ENCODE measurements at places on chromosomes 11 and 22.

GRCh38 chr11:117572129-117572528, 224.9 kb downstream of the DSCAML1 start:
- no peak for DNase-seq

DNA sequence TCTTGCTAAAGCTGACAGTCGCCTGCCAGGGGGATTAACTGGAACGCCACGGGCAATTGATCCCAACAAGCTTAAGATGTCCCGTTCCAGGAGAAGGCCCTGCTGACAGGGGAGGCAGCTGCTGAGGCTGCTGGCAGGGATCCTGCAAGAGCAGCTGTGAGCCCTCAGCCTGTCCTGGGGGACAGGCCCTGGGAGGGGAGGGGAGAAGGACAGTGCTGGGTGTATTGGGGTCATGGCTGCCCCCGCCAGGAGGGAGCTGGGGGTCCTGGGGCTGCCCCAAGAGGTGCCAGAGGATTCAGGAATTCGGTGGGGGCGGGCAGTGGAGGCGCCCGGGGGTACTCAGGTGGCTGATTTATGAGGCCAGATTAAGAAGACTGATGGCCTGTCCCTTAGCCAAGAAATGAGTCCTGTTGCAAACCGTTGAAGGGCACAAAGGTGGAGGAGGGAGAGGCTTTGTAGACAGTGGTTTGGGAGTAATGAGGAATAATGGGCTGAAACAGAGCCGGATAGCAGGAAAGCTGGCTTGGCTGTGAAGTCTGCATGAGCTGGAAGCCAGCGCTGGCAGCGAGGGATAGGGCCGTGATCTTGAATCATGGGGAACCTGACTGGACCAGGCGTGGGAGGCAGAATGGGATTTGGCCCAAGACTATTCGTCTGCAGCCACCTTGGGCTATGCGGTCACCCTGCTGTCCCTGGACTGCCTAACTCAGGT, 133.5 kb downstream of the CACNA1I start:
- DNase-seq = no peak

DNA sequence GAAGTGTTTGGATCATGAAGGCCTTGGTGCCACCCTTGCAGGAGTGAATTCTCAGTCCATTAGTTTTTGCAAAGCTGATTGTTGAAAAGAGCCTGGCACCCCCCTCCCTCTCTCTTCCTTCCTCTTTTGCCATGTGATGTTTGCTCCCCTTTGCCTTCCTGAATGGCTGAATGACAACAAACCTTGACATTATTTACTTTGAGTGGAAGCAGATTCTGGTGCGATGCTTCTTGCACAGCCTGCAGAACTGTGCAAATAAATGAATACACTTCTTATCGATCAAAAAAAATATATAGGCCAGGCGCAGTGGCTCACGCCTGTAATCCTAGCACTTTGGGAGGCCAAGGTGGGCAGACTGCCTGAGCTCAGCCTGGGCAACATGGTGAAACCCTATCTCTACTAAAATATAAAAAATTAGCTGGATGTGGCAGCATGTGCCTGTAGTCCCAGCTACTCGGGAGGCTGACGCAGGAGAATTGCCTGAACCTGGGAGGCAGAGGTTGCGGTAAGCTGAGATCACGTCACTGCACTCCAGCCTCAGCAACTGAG, 2.0 kb upstream of the NARS2 start:
- no peak for DNase-seq

DNA sequence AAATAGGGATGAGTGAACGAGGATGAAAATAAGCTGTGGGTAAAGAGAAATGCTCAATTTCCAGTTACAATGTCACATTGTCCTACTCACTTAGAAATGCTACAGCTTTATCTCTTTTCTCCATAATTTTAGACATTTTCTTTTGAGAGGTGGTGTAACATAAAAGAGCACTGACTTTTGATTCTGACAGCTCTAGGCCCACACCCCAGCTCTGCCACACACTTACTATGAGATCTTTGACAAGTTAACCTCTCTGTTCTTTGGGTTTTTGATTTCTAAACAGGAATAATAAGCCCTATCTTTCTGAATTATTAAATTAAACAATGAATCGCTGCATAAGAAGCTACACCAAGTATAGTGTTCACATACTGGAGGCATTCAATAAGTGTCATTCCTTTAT, 228.3 kb upstream of the PITPNB start:
- no peak for DNase-seq

GRCh38 chr11:60265373-60266214, 14.9 kb upstream of the MS4A4A start:
- DNase-seq = no peak

DNA sequence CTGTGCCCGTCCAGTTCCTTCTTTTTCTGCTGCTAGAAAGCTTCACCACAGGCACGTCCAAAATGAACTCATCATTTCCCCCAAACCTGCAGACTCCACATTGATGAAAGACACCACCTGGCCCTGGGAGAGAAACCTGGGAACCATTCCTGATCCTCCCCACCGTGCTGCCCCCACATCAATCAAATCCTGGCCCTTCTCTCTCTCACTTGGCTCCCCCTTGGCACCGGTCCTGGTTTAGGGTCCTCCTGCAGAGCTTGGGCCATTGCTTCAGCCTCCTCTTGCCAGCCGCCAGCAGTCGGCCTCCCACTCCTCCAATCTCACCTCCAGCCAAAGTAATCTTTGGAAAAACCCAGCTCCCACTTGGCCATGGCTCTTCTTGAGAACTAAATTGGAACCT, 38.5 kb downstream of the RIBC2 start:
- DNase-seq = no peak

DNA sequence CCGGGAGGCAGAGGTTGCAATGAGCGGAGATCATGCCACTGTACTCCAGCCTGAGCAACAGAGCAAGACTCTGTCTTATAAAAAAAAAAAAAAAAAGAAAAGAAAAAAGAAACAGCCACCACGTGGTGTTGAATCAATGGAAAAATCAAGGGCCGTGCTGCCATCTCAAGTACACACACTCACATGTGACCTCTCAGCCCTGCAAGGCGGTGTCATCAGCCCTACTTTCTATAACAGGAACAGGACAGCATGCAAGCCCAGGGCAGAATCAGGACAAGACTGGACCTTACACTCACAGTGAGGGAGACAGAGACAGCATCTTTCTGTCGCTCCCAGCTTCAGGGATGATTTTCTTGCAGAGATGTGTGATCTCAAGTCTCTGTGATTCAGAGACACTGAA, 179.6 kb downstream of the MPPED1 start:
- DNase-seq = no peak

DNA sequence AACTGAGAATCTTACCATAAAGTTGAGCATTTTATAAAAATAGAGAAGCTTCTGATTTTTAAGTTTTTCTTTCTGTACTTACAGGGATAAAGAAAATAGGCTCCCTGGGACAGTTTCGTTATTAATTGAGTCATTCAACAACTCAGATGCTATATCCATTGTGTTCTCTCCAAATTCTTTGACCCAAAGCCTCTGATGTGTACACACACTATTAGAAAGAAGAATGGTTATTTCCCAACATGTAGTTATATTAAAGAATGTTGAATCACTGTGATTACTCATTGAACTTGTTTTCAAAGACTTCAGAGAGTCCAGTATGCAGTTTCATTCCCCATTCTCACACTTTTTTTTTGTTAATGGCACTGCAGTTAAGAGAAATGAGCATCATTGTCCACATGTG, 734.3 kb upstream of the ARHGAP42 start:
- DNase-seq = no peak

GRCh38 chr11:125168918-125169456, 4.4 kb downstream of the PKNOX2 start:
- DNase-seq = no peak

GRCh38 chr22:44031158-44031952, 7.3 kb downstream of the PARVB start:
- DNase-seq = no peak

- DNase-seq = no peak
Observed at GRCh38 chr22:40046126-40046525, 51.4 kb downstream of the FAM83F start.

GRCh38 chr11:87463486-87464102, 425.9 kb downstream of the TMEM135 start:
- no peak for DNase-seq

DNA sequence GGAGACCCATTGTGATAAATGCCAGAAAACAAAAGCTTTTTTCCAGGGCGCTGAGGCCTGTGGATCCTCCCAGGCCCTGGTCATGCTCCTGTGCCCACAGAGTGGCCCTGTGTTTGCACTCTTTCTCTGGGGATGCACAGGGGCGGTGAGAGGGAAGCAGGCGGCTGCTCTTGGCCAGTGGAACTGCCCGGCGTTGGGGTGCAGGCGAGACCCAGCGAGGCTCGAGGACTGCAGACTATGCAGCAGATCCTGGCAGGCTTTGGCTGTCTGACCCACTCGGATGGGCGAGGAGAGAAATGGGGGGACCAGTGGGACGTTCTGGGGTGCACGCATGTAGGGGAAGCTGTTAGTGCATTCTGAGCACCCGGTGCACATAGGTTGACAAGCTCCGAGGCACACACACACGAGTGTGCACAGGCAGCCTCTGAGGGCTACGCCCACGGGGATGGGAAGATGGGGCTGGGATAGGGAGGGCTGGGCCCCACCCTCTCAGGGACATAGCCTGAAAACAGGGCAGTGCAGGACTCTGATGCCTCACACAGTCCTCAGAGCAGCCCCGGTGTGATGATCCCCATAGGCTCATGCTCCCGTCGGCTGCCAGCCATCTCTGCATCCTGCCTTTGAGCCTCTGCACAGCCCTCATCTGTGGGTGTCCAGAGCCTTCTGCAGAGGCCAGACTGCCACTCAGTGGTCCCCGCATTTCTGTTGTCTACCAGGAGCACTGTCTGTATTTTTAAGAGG, 1233.5 kb downstream of the BRD1 start:
- DNase-seq = no peak

DNA sequence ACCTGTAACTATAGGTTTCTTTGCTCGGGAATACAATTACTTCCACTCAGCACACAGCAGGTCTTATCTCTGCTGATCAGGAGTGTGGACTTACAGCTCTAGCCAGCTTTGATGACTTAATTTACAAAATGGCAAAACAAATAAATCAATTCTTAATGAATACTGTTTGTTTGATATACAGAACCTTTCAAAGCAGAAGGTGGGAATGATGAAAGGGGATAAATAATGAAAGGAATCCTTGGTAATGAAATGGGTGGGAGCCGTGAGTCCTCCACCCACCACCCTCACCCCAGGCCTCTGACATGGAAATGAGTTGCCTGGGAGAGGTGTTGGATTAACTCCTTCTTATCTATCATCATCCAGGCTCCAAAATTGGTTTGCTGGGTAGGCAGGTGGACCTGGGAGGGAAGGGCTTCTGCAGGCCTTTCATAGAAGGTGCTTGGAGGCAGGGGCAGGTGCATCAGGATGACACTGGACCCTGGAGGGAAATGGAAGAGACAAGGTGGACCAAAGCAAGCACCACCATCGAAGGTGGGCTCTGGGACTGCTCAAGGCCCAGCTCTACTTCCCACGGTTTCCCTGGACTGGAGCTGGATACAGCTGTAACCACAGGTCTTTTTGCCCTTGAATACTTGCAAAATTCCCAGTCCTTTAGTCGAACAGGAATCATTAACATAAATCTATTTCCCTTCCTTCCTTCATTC, 23.0 kb downstream of the POU2AF1 start:
- no peak for DNase-seq

GRCh38 chr11:19164881-19165280, 36.9 kb downstream of the CSRP3 start:
- no peak for DNase-seq

- DNase-seq = no peak
Observed at GRCh38 chr11:65478388-65479183, 20.3 kb upstream of the MALAT1 start.

DNA sequence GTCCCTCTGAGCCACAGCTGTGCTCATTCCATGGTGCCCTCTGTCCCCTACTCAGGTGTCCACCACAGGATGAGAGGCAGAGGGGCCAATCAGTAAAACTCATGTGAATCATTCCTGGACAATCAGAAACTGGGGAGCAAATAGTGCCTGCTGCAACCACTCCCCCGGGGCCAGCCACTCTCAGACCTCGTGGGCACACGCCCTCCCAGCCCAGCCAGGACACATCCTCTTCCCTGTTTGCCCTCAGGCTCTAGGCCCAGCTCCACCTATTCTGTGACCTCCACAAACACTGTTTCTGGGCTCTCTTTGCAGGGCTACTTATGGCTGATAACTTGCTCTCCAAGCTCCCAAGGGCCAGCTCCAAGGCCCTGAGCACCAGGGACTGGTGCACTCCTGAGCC, 14.0 kb upstream of the KCTD14 start:
- no peak for DNase-seq

DNA sequence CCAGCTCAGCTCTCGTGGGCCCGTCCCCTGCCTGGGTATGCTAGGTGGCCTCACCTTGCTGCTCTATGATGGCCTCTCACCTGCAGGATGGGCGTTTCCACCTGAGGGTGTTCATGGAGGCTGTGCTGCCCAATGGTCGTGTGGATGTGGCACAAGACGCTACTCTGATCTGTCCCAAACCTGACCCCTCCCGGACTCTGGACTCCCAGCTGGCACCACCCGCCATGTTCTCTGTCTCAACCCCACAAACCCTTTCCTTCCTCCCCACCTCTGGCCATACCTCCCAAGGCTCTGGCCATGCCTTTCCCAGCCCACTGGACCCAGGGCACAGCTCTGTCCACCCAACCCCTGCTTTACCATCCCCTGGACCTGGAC, 2.1 kb downstream of the ZP1 start:
- DNase-seq = no peak

DNA sequence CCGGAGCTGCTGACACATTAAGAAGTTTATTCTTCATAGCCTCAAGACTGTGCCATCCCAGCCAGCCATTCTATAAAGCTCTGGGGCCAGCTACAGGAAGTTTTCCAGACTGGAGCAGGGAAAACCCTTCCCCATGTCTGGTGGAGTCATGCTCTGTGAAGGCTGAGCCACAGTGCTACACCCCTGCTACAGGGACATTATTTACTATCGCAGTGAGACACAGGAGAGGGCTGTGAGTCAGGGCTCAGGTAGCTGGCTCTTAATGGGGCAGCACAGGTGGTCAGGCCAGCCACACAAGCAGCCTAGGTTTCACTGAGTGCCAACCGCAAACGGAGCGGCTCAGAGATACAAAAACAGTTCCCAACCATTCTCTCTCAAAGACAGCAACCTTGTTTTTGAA, 12.1 kb downstream of the HPS4 start:
- no peak for DNase-seq

DNA sequence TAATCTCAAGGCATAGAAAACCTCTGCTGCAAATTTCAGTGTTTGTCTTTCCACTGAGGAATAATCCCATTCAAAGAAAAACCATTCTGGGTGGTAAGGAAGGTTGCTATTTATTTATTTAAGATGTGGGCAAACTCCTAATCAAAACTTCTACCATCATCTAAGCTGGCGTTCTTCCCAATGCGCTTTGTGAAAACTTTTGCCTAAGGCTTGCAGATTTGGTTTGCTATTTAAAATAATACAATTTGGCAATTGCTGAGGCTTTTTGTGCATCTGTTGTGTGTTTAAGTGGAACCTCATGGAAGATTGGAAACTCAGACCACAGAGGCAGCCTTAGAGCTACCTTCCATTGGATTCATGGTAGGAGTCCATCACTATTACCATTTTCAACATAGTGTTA, 309.0 kb downstream of the BLID start:
- DNase-seq = no peak

All from effector memory CD8-positive, alpha-beta T cell (primary cell).